Amygdala (tissue), 56 donors: ENCODE measurements at places on chromosomes 6 and 20.
A peak's percentile ranks its signal among the peaks of the same experiment; 100 is the strongest.

GRCh38 chr20:9344083-9344920 is 170.1 kb upstream of the LAMP5 start:
- no peak for DNase-seq

- DNase-seq = no peak
These were observed 43.8 kb upstream of the OSTM1 start for GRCh38 chr6:108118359-108118724.

GRCh38 chr20:4326195-4327065 is 311.1 kb upstream of the RNF24 start:
- no peak for DNase-seq

DNA sequence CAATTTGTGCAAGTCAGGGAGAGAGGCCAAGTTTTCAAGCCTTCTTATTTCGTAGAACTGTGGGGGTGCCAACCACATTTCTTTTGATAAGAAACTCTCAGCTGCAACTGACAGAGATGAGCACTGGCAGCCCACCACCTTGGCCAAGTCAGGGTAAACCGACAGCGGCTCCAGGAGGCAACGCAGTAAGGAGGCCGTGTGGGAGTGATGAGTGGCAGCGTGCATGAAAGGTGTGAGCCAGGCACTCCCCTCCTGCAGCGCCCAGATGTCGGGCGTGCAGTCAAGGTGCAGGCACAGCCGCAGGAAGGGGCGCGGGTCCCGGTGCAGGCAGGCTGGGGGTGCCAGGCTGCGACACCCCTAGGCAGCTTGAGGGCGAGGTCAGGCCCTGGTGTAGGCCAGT is 49.2 kb upstream of the HDAC2 start:
- DNase-seq = no peak

- DNase-seq = no peak
These were observed 420.5 kb upstream of the SOX4 start for GRCh38 chr6:21173031-21173430.

DNA sequence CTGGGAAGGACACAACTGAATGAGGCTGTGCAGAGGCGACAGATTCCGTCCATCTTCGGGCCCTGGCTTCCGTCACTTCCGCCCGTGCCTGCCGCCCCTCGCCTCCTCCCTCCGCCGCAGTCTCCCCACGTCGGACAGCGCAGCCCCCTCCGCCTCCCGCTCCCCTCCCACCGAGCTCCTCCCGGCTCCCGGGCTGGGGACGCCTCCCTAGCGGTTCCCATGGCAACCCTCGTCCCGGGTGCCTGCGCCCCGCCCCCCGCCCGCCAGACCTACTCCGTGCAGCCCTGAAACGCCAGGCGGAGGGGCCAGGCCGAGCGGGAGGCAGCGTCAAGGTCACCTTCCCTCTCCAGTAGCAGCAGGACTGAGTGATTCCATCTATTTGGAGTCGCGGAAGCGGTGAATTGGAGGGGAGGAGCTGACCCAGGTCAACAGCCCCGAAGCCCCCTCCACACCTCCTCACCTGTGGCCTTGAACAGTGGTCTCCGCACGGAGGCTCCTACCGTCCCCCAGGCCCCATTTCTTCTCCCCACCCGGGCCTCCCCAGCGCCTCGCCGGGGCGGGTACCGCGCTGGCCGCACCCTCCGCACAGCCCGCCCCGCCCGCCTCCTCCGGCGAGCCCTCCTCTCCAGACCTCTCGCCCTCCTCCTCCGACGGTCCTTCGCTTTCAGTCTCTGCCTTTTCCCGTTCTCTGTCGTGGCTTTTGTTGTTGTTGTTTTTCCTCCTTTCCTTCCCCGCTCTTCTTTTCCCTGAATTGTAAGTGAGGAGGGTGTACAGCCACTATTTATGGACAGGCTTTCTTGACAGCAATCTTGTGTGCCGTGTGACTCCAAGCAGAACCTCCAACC is 951 bp downstream of the NRSN2 start:
- peak; percentile 83 for DNase-seq

DNA sequence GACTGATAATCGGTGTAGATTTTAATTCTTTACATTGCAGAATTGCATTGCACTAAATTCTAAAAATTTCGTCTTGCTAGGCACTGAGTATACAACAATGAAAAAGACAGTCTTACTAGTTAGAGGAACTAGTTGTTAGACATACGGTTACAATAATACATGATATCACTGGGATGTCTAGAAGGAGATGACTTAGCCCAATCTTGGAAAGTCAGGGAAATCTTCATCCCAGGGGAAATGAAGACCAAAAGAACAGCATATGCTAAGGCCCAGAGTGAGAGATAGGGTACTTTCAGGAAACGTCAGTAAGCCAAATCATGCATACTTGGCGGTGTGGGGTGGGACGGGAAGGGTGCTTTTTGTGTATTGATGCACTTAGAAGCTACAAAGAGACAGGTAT is 901 bp downstream of the CEP57L1 start:
- no peak for DNase-seq

GRCh38 chr6:57087916-57088315 is 2.1 kb upstream of the ZNF451 start:
- DNase-seq = no peak

GRCh38 chr6:9482030-9482738 is 932.7 kb downstream of the TFAP2A start:
- no peak for DNase-seq

DNA sequence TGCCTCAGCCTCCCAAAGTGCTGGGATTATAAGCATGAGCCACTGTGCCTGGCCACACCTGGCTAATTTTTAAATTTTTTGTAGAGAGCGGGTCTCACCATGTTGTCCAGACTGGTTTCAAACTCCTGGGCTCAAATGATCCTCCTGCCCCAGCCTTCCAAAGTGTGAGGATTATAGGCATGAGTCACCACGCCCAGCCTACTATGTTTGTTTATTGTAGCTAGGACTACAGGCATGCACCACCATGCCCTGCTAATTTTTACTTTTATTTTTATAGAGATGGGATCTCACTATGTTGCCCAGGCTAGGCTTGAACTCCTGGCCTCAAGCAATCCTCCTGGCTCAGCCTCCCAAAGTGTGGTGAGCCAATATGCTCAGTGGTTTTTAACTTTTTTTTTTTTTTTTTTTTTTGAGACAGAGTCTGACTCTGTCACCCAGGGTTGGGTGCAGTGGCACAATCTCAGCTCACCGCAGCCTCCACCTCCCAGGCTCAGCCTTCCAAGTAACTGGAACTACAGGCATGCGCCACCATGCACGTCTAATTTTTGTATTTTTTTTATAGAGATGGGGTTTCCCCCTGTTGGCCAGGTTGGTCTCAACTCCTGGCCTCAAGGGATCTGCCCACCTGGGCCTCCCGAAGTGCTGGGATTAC is 12.0 kb upstream of the DDX43 start:
- no peak for DNase-seq

DNA sequence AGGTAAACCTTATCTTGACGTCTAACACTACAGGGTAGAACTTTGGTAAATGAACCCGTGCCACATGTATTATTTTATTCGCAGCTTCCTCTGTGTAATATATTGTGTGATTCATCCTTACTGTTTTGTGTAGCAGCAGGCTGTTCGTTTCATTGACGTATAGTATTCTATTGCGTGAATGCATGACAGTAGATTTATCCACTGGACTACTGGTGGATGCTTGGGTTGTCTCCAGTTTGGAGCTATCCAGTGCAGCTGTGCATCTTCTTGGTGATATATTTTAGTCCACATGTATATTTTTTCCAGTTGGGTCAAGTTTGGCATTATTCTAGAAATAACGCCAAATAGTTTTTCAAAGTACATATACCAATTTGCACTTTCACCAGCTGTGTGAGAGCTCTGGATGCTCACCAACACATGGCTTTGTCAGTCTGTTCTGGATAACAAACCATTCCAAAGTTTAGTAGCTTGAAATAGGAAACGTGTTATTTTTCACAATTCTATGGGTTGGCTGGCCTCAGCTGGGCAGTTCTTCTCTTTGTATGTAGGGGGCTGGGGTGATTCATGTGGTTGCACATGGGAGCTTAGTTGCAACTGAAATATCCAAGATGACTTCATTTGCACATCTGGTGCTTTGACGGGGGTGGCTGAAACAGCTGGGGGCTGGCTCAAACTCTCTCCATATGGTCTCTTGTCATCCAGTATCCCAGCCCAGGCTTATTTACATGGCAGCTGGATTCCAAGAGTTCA is 9.3 kb downstream of the ECT2L start:
- DNase-seq = no peak

- DNase-seq = no peak
These were observed 56.6 kb downstream of the SH3BGRL2 start for GRCh38 chr6:79687759-79688158.

DNA sequence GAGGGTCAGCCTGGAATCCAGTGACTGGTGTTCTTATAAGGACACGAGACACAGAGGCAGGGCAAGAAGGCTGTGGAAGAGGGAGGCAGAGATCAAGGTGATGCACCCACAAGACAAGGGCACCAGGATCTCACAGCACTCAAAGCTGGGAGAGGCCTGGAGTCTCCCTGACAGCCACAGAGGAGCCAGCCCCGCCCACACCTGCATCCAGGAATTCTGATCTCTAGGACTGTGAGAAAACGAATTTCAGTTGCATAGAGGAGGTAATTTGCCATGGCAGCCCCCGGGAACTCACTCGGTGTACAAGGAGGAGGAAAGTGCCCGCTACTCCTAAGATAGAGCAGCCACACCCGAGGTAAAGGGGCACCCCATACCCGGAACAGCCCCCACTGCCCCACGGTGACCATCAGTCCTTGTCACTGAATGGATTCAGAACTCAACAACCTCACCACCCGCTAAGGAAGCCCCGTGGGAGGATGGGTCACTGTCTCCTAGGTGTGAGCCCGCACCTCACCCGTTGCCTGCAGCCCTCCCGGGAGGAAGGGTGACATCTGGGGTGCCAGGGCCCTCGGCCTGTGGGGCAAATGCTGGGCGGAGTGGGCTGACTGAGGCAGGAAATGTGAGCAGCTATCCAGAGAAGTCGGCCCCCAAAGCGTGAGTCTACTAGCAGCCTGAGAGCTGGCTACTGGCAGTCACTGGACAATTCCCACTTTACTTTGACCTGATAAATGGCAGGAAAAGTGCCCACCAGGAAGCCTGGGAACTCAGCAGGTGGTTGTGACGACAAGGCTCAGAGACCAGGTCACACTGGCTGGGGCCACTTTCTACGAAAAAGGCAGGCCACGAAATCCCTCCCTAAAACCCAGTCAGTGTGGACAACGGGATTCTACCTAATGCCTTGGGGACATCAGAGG is 22.4 kb downstream of the DLL1 start:
- DNase-seq = no peak

GRCh38 chr6:37741757-37742400 is 44.2 kb upstream of the MDGA1 start:
- no peak for DNase-seq

GRCh38 chr6:32168350-32168749 is 4.0 kb downstream of the EGFL8 start:
- no peak for DNase-seq

DNA sequence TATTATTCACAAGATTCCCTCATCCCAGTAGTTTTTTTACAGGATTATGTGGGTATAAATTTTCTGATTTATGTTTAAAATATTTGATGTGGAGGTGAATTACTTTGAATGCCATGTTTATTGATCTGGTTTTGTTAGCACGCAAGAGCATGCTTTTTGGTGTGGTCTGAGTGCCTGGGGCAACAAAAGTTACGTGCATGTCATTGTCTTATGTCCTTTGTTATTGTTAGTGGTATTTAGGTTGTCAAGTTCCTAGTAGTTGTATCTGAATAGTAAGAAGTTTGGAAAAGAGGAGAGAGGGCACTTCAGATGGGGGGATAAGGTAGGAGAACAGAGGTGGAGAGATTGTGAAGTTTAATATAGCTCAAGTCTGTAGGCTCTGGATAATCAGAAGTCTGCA is 95.0 kb downstream of the ATRN start:
- no peak for DNase-seq

- DNase-seq = no peak
These were observed 3.0 kb downstream of the THBD start for GRCh38 chr20:23046431-23046830.

GRCh38 chr6:136063096-136063495 is 187.0 kb downstream of the MTFR2 start:
- DNase-seq = no peak

- no peak for DNase-seq
These were observed 4.4 kb downstream of the VSTM2L start for GRCh38 chr20:37907330-37907676.

DNA sequence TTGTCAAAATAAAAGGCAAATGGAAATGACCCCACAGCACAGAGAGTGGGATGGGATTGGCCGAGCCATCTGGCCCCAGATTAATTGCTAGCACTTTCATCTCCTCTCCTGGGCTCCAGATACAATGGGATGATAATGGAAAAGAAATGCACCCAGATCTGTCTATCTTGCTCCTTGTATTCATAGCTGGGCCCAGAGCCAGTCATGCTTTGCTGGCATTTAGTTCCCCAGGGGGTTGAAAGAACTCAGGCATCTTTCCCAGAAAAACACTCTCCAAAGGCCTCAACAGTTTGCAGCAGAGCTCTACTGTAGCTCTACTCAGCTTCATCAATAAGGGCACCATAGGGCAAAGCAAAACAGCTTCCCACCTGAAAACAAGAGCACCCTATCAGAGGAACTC is 116.0 kb upstream of the FOXA2 start:
- DNase-seq = no peak

GRCh38 chr6:106974999-106975737 is 639 bp upstream of the CD24 start:
- no peak for DNase-seq

DNA sequence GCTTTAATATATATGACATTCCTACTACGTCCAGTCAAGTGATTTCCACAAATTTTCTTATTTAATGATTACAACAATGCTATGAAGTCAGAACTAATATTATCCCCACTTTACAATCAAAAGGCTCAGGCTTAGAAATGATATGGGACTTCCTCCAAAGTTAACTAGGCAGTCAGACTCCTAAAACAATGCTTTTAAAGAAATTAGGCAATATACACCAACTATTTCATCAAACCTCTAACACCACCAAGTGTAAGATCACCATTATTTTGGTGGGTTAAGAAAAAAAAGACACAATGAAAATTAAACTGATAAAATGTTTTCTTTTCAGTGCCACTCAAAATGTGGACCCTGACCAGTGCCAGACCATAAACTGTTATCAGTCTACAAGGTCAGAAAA is 256.1 kb upstream of the RUNX2 start:
- no peak for DNase-seq

GRCh38 chr6:47626782-47627181 is 71.6 kb upstream of the ADGRF4 start:
- no peak for DNase-seq

DNA sequence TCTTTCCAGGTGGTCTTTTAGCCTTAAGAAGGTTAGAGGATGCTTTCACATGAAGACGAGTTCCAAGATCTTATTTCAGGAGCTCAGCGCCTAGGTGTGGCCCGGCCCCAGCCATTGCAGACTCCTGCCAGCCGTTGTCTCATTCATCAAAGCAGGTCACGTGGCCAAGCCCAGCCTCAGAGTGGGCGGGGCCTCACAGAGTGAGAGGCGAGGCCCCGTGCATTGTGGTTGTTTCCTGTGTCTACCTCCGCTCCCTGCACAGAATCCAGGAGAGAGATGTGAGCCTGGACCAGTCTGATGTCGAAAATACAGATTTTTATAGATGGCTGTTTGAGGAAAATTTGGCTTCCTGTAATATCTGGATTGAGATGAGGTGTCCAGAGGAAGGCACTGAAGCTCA is 49.2 kb upstream of the CST5 start:
- DNase-seq = no peak
